ENCODE measurements at places on chromosomes 2 and 18.

DNA sequence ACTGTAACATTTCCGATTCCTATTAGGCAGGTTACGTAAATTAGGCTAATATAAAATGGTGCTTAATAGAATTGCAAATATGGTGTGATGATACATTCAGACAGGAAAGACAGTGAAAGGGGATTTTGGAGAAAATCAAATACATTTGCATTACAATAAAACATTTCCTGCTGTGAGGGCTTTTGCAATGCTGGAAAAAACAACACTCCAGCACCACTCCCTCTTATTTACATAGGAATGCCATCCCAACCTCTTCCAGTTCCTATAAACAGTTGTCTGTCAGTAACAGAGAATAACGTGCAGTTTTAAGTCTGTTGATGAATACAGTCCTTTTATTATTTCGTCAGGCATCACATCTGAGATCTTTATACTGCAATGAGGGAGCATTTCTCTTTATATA, 298.8 kb upstream of the FANCL start:
- DNase-seq: no peak
- no peak overlapping the region for H3K4me3 ChIP-seq
- H3K36me3 ChIP-seq: no peaks in the 10 kb centered on the region
- H3K27ac ChIP-seq: no peak overlapping the region
- H3K4me1 ChIP-seq: peaks cover 11% of the 10 kb centered on the region

DNA sequence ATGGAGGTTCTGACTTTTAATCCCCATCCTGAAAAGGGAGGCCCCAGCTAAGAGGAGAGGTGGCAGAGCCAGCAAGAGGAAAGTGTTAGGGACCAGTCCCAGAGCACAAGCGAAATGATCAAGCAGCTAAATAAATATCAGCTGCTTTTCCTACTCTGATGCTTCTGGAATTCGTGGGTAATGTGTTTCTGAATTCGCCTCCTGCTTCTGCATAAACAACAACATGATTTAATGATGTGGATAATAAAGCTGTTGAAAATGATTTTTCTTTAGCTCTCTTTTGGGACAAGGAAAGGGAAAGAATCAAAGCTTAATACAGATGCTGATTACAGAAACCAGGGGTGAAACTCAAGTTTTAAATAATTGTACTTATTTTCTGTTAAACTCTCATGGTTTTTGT, 329.7 kb downstream of the PDE11A start:
- no peaks in the 10 kb centered on the region for H3K36me3 ChIP-seq
- H3K27ac ChIP-seq: no peak overlapping the region
- peaks cover 17% of the 10 kb centered on the region for H3K27me3 ChIP-seq
- no peak for DNase-seq

- no peak overlapping the region for H3K27ac ChIP-seq
- no peak overlapping the region for H3K4me3 ChIP-seq
- no peak for DNase-seq
- H3K27me3 ChIP-seq: peaks cover 31% of the 10 kb centered on the region
- peaks cover 3% of the 10 kb centered on the region for H3K36me3 ChIP-seq
Observed at GRCh38 chr2:240196716-240197461, 56.4 kb upstream of the OTOS start.

DNA sequence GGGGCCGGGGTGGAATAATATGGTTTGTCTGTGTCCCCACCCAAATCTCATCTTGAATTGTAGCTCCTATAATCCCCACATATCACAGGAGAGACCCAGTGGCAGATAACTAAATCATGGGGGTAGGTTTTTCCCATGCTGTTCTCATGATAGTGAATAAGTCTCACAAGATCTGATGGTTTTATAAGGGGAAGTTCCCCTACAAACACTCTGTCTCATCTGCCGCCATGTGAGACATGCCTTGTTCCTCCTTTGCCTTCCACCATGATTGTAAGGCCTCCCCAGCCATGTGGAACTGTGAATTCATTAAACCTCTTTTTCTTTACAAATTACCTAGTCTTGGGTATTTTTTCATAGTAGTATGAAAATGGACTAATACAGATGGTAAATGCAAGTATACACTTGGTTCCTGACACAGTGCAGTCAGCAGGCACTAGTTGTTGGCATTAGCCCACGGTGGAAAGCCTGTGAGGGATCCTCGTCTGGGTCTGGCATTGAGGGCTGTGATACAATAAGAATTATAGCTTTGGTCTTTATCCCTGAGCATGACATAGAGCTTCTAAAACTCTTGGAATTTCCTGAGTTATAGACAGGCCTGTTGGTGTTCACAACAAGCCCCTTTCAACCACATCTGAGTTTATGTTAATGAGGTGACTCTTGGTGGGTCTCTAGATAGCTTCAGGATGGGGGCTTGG, 135.8 kb downstream of the CABLES1 start:
- no peaks in the 10 kb centered on the region for H3K27me3 ChIP-seq
- H3K27ac ChIP-seq: no peak overlapping the region
- H3K4me3 ChIP-seq: no peak overlapping the region
- no peak for DNase-seq
- H3K4me1 ChIP-seq: peaks cover 12% of the 10 kb centered on the region
- H3K36me3 ChIP-seq: peaks cover 3% of the 10 kb centered on the region
